Activated CD4-positive, alpha-beta T cell treated with anti-CD3 and anti-CD28 coated beads, Interleukin-2, amount 10 ng/mL, durations not matched to agents 24 days and 14 days (primary cell): ENCODE measurements at places on chromosomes 4 and X.

DNA sequence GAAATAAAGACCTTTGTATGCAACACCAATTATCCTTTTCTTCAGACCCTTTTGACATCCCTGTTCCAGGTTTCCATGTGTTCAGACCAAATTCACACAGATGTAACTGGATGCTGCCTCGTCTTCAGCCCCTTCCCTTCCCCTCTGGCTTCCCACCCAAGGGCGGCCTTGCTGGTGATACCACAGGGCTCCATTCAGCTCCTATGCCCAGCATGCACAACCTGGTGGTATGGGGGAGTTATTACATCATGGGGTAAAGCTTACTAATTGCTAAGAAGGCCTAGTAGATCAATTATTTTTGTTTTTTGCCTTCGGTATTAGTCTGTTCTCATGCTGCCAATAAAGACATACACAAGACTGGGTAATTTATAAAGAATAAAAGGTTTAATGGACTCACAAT lies 317.0 kb upstream of the CXXC4 start:
- no peak for DNase-seq

GRCh38 chrX:132001127-132001526 lies 22.0 kb upstream of the STK26 start:
- DNase-seq = no peak

DNA sequence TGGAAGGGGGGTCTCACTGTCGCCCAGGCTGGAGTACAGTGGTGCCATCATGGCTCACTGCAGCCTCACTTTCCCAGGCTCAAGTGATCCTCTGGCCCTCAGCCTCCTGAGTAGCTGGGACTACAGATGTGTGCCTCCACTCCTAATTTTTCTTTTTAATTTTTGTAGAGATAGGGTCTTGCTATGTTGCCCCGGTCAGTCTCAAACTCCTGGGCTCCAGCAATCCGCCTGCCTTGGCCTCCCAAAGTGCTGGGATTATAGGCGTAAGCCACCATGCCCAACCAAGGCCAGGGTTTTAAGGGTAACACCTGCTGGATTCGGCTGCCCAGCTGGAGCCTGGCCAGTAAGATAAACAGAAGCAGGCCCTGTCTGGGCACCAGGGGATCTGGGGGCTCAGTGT lies 3.4 kb downstream of the TREX2 start:
- DNase-seq = no peak

DNA sequence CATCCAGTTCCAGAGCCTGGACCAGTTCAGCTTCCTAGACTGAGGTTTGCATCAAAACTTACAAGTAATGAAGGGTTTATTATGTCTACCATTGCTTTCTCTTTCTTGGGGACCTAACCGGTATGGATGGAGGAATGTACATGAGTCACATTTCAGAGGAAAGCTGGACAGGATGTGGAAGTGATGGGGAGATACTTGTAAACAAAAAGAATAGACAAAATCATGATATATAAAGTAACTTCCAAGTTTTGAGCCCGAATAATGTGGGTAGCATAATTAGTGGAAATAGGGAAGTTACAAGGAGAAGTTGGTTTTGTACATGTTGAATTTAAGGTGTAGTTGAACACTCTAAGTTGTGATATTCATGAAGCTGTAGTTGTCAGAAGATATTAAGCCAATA lies 15.0 kb downstream of the FNIP2 start:
- DNase-seq = no peak

DNA sequence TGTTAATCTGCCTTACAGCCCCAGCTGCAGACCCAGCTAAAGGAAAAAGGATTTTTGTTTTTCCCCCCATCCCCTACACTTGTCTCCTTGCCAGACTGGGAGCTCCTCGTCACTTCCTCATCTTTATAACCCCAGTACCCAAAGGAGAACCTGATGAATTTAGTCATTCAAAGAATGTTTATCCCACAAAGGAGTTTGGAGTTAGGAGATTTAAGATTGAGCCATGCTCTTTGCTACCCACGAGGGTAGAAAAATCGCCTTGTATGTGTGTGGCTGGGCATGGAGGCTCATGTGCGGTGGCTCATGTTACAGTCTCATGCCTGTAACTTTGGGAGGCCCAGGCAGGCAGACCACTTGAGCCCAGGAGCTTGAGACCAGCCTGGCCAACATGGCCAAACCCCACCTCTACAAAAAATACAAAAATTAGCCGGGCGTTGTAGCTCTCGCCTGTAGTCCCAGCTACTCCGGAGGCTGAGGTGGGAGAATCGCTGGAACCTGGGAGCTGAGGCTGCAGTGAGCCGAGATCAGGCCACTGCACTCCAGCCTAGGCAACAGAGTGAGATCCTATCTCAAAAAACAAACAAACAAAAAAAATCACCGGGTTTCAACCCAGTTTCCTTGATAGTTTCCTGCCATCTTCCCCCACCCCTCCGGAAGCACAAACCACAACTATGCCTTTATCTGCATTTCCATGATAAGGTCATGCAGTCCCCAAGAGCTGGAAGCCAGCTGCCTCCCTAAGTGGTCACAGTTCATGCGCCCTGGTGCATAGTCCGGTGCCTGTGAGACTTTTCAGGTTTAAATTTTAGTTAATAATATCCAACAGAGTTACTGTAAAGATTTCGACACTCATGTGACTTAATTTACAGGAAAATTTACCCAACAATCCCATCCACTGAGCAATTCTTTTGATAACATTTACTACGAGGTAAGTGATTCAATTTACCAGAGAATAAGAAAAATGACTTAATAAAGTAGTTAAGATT lies 1.5 kb downstream of the CFAP97 start:
- peak; percentile 85 for DNase-seq
